ENCODE measurements at places on chromosomes 3 and 15.
A peak's percentile ranks its signal among the peaks of the same experiment; 100 is the strongest.

DNA sequence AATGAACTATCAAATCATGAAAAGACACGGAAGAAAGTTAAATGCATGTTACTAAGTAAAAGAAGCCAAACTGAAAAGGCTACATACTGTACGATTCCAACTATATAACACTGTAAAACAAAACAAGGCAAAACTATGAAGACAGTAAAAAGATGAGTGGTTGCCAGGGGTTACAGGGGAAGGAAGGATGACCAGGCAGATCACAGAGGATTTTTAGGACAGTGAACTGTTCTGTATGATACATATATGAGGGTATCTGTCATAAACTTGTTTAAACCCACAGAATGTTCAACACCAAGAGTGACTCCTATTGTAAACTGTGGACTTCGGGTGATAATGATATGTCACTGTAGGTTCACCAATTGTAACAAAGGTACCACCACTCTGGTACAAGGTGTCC lies 60.6 kb downstream of the CHSY1 start:
- no peak for DNase-seq

DNA sequence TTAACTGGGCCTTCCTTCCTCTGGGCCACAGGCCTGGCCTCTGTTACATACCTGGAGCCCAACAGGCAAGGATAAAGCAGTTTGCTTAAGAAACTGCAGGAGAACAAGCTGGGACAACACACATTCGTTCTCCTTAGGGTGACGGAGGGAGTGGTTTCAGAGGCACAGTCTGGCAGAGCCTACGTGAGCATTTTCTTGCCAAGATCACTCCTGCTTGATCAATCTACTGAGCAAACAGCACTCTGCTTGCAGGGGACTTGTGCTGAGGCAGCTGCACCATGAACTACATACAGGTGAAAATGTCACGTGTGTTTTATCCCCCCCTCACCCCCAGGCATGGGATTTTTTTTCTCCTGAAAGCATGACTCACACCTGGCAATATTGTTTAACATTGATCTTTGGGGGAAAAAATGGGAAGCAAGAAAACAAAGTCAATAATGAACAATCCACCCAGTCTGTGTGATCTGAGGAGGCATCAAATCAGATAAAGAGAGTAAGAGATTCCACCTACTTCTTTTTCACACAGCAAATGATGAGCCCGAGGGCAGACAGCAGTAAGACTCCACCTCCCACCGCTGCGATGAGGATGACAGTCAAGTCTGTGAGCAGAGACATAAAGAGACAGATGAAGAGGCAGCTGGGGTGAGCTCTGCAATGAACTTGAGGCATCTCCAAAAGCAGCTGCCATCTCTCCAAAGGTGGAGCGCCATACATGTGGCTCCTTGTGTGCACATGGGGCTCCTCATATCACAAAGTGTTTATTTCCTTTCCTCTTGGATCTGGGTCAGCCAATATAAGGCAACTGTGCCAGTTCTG lies 57.4 kb downstream of the CDCP1 start:
- no peak for DNase-seq

- no peak for DNase-seq
Observed at GRCh38 chr15:61003437-61004218, 225.5 kb downstream of the RORA start.

GRCh38 chr3:161600173-161600572 lies 103.6 kb downstream of the OTOL1 start:
- DNase-seq, result no peak

GRCh38 chr3:152611905-152612304 lies 223.0 kb upstream of the P2RY1 start:
- no peak for DNase-seq

- no peak for DNase-seq
Observed at GRCh38 chr3:54243960-54244682, 121.8 kb downstream of the CACNA2D3 start.

DNA sequence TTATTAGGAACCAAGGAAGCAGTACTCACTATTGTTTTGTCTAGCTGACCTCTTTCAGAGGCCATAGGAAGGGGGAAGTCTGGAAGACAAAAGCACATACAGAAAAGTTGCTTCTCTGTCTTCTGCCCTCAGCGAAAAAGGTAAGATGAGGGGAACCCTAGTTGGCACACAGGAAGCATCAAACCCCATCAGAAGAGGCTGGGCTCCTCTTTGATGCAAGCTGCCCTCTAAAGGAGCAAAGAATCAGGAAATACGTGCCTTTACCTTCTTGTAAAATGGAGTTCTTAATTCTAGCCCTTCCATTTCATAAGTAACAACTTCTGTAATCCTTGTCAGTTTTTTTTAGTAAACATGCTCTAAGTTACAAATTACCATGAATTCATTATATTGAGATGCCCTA lies 12.5 kb downstream of the SPINK8 start:
- DNase-seq, result no peak

DNA sequence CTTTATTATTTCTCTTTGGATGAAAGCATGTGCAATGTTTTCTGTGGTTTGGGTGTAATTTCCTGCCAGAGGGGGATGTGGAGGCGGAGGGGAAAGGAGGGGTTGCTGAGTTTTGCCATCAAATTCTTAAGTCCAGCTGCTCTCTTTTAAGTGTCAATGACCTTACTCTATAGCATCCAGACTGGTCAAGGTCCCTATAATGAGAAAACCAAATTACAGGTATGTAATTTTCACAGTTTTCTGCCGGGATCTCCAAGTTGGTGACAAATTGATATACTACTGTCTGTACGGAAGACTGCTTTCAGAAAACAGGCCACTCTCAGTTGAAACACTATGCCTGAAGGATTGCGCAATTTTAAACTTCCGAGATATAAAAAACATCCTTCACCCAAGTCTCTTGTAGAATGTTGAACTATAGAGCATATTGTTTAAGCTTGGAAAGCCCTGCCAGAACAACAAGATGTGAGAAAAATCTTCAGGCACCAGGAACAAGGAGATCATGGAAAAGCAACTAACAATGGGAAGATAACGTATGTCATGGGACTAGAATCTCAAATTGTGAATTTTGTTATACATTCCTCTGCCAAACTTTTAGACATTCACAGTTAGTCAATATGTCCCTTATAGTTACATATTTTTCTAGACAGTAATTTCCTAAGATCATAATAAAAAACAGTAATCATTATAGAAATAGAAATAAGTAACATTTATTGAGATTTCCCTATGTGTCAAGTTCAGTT lies 300.7 kb upstream of the SATB1 start:
- DNase-seq, result peak; percentile 86

- no peak for DNase-seq
Observed at GRCh38 chr3:145767909-145768308, 393.1 kb downstream of the PLOD2 start.

- DNase-seq, result no peak
Observed at GRCh38 chr3:14534516-14535191, 5.5 kb downstream of the GRIP2 start.

DNA sequence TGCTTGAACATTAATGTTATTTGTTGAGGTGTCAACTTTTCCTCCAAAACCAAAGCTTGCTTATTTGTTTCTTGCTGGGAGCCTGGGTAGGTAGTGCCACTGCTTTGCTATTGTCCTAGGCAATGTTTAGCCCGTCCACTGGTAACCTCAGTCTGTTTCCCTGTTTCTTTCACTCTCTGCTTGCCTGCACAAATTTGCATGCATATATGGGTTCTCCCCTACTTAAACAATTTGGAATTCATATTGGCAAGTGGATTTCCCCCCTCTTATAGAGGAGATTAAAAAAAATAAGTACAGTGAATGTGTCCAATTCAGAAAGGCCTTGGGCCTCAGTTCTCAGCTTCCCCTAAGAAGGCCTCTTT lies 45.0 kb upstream of the BOC start:
- no peak for DNase-seq

GRCh38 chr15:72034859-72035650 lies 82.9 kb downstream of the MYO9A start:
- no peak for DNase-seq

DNA sequence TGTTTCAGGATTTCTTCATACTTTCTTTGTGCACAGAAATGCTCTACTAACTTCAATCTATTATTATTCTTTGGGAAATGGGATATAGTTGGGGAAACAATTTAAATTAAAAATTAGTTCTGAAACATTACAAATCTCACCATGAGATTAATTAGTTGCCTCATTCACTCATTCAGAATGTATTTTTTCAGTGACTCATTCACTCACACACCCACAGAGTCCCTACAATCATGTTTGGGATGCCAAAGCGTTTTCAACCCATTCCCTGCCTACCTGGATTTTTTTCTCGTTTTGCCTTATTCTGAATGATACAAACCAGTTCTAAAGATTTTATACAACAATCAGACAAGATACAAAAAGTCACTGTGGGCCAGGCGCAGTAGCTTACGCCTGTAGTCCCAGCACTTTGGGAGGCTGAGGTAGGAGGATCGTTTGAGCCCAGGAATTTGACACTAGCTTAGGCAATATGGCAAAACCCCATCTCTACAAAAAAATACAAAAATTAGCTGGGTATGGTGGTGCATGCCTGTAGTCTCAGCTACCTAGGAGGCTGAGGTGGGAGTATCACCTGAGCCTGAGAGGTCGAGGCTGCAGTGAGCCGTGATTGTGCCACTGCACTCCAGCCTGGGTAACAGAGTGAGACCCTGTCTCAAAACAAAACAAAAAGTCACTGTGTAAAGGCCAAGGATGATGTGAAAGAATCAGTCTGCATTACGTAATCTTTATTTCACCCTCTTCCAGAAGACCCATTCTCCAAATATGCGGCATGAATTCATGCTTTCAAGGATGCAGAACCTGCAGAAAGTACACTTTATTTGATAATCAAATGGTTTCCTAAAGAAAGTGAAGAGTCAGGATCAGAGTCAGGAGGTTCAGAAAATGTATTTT lies 34.8 kb upstream of the ARHGEF3 start:
- DNase-seq, result no peak

- no peak for DNase-seq
Observed at GRCh38 chr15:92670621-92671020, 15.0 kb upstream of the FAM174B start.

GRCh38 chr3:141828890-141829289 lies 47.6 kb upstream of the ATP1B3 start:
- DNase-seq, result no peak

All from natural killer cell treated with Interleukin-12 subunit alpha and Interleukin-12 subunit beta and Interleukin-15 and Interleukin-18, amount 100 ng/mL, for 72 hours (primary cell).